ENCODE measurements at places on chromosomes 6 and 20.

- DNase-seq, result no peak
These were observed 33.3 kb upstream of the THEMIS start for GRCh38 chr6:127933852-127934840.

- no peak for DNase-seq
These were observed 58.8 kb upstream of the TAGAP start for GRCh38 chr6:159103396-159104162.

- DNase-seq, result no peak
These were observed 2.7 kb downstream of the TNFAIP3 start for GRCh38 chr6:137869549-137870307.

GRCh38 chr6:13916230-13916944 is 8.4 kb upstream of the RNF182 start:
- no peak for DNase-seq

- no peak for DNase-seq
These were observed 63.9 kb downstream of the FARS2 start for GRCh38 chr6:5325173-5325572.

DNA sequence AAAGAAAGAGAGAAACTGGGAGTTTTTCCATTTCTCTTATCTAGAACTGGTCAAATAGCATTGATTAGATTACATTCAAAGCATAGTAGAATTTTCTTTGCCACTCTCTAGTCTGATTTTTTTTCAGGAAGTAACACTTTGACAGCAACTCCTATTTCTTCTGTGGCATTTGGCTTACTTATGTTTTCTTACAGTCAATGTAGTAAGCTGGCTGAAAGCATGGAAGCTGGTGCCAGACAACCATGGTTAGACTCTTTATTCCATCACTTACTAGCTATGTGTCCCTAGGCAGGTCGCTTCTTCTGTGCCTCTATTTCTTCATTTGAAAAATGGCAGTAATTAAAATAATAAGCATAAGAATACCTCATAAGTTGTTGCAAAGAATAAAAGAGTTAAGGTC is 54.2 kb upstream of the OPRM1 start:
- no peak for DNase-seq

GRCh38 chr6:105609375-105609991 is 206.6 kb upstream of the PREP start:
- no peak for DNase-seq

GRCh38 chr6:90534337-90535025 is 52.4 kb downstream of the MAP3K7 start:
- no peak for DNase-seq

DNA sequence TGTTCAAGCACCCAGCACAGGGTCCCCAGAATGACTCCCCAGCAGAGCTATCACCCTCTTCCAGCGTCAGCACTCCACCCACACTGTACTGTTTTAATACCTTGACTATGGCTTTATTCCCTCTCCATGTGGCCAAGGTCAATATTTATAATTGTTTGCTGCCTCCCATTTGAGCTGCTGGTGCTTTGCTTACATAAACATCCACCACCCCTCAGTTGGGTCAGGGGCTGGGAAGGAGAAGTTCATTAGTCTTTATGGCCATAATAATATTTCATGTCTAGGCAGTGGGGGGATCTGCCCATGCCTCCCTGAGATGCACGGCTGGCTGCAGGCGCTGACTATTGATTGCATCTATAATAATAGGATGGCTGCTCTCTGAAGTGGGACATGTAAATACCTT is 41.8 kb upstream of the SAYSD1 start:
- no peak for DNase-seq

DNA sequence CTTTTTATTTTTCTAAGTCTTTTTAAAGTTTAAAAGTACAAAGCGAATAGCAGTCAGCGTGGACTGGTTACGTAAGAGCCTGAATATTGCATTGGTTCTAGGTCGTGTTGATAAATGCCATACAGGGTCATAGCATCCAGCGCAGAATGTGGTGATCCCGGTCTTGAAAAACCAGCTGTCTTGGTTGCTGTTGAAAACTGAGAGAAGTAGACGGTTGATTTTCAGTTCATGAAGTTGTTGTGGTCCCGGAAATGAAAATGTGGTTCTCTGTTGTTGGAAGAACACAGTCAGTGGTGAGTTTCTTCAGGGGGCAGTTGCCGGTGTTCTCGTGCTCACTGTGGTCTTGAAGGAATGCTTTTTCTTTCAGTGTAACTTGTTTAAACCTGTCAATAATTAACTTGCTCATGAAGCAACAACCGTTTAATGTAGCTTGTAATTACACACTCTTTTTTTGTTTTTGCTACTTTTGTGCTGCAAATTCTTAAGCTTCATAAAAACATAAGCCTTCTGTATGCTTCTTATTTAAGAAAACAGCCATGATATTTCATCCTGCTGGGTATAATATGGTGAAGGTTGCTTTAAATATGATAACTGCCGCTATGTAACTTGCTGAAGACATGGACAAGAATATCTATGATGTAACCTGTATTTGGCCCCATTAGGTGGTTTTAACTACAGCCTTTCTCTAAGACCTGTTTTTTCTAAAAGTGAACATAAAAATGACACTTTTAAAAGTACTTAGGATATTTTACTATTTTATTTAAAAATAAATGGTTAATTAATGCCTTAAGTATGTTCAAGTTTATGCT is 64.8 kb upstream of the KIF25 start:
- no peak for DNase-seq

DNA sequence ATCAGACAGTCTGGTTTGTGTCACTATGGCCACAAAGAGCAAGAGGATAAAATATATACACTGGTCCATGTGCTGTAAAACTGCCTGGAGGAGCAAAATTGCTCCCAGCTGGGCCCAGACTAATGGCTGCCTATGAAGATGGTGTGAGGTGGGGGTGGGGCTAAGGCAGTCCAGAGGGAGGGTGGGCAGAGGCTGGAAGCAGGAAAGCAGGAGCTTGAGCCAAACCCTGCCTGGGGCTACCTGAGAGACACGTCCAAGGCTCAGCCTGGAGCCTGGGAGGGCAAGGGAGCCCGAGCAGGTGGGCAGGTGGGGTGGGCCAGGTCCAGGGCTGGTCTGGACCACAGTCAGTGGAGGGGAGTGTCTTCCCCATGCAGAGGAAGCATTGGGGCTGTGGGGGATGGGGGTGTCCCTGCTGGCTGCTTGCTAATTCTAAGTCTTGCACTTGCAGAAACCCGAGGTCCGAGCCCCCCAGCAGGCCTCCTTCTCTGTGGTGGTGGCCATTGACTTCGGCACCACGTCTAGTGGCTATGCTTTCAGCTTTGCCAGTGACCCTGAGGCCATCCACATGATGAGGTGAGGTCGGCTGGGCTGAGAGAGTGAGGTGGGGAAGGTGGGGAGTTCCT is 9.5 kb downstream of the HSPA12B start:
- no peak for DNase-seq

GRCh38 chr6:157748839-157749571 is 74.0 kb upstream of the SNX9 start:
- DNase-seq, result no peak

- DNase-seq, result no peak
These were observed 32.9 kb downstream of the CRISP1 start for GRCh38 chr6:49833386-49833785.

DNA sequence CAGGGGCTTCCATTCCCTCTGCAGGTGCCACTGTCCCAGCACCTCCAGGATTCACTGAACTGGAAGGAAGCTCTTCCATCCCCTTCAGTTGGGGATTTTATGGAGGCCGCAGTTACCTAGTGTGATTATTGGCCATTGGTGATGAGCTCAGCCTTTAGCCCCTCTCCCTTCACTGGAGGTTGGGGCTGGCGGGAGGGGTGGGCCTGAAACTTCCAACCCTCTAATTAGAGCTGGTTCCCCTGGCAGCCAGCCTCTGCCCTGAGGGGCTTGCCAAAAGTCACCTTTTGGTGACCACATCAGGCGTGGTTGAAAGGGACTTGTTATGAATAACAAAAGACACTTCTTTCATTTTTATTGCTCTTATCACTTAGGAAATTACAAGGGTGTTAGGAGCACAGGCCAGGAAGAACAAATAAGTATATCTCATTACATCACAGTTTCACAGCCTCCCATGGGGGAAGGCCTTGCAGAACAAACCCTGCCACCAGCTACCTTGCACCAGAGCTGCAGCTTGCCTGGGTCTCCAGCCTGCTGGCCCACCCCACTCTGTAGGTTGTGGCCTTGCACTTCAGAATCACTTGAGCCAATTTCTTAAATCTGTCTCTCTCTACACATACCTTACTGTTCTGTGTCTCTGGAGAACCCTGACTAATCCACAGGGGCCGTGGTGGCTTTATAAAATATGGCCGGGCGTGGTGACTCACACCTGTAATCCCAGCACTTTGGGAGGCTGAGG is 5.0 kb downstream of the PYGB start:
- no peak for DNase-seq

DNA sequence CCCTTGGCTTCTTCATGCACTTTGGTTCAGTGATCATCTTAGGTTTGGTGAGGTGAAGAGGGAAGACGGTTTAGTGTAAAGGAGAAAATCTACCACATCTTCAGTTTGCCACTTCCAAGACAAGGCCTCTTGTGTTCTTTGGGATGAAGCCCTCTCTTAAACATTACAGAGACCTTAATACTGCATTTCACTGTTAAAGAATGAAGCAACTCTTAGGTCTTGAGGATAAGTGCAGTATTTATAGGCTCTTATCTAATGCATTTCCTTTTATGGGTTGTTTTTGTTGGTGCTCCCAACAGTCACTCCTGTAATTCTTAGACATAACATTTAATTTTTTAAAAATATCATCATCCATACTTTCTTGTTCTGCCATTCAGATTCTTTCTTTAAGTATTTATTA is 139.9 kb upstream of the LAMP5 start:
- DNase-seq, result no peak

DNA sequence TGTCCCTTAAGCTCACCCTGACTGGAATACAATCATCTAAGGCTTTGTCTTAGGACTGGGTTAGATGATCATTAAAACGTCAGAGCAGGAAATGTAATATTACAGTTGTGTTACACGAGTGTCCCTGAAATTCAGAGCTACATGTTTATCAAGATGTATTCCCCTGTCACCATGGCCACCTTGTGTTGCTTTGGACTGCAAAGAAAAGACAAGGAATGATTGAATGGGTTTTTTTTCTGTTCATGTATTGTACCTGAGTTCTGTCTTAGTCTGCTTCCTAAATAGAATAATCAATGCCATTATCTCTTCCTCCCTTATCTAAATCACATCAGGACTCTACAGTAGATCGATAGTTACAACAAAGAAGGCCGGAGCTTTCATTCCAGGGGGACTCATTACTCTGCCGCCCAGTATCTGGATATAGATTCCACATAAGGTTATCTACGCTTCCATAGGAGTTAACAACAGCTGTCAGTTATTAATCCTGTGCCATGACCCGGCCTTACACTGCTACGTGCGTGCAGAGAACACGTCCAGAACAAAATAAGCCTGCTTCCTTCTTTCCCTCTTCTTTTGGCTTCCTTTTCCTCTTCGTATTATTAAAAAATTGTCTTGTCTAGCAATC is 274.1 kb upstream of the SASH1 start:
- DNase-seq, result no peak

GRCh38 chr20:59598625-59599310 is 5.6 kb upstream of the PHACTR3 start:
- peak; percentile 5 for DNase-seq

GRCh38 chr6:16488813-16489212 is 250.4 kb downstream of the GMPR start:
- DNase-seq, result no peak

DNA sequence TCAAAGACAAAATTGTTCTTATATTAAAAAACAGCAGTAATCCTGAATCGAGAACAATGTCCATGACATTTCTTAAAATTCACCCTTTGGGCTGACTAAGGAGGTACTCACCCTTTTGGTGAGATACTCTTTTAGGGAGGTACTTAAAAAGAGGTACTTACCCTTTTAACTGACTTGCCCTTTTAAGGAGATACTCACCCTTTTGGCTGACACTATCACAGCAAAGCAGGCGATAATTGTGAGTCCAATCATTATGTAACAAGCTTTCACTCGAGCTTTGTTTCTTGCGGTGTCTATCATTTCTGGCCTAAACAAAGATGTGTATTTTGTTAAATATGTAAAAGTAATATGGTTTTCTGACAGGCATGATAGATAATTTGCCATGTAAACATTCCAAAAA is 3.7 kb downstream of the FAM162B start:
- no peak for DNase-seq

DNA sequence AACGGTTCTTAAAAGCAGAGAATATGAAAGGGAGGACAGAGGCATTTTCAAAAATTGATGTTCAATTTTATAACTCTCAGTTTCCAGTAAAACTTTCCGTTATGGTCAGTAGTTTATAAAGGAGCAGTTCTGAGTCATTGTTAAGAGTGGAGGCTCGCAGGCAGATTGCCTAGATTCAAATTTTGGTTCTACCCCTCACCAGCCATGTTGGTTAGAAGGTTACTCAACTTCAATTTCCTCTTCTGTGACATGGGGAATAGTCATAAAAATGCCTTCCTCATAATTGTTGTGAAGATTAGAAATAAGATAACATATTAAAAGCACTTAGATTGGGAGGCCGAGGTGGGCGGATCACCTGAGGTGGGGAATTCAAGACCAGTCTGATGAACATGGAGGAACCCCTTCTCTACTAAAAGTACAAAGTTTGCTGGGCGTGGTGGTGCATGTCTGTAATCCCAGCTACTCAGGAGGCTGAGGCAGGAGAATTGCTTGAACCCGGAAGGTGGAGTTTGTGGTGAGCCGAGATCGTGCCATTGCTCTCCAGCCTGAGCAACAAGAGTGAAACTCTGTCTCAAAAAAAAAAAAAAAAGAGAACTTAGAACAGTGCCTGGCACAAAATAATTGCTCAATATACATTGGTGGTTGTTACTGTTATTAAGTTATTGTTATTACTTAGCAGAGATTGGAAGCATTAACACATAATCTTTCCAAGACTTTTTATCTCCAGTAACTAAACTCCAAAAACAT is 348.9 kb downstream of the NRN1 start:
- no peak for DNase-seq

GRCh38 chr6:1312203-1312472 is 240 bp downstream of the FOXQ1 start:
- no peak for DNase-seq

DNA sequence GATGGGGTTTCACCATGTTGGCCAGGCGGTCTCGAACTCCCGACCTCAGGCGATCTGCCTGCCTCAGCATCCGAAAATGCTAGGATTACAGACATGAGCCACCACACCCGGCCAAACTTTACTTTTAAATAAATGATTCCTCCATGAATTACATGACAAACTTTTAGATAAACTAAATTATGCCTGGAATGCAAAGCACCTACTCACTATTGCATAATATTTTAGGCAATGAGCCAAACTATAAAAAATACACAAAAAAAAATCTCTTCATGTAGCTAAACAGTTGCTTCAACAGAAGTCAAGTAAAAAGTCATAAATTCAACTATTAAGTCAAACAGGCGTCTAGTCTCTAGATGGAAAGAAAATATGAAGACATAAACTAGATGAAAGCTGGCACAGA is 56.5 kb downstream of the PTPRK start:
- no peak for DNase-seq

DNA sequence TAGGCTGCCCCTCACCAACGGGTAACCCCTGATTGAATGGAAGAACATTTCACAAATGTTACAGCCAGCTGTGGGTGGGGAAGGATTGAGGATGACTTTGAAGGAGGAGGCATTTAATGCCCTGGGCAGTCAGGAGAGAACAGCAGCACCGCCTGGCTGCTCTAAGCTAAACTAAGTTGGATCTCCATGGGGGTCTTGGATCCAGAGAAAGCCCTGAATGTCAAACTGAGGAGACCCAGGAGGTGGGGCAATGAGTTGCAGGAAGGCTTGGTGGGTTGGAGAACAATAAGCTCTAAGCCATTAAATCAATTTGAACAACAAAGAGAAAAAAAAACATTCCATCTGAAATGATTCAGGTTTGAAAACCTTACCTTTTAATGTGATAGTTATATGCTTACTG is 35.4 kb downstream of the TMX4 start:
- DNase-seq, result no peak

GRCh38 chr6:143838395-143838794 is 4.7 kb upstream of the LTV1 start:
- no peak for DNase-seq

Data from stimulated activated CD8-positive, alpha-beta memory T cell treated with anti-CD3 and anti-CD28 coated beads, Interleukin-7, amount 100 ng/mL, for 48 hours (primary cell).